CD4-positive, alpha-beta T cell treated with Interleukin-6 at 100 ng/mL for 8 hours (primary cell): ENCODE measurements at places on chromosomes 6 and 20.

GRCh38 chr6:167469101-167469500, 144.2 kb downstream of the TTLL2 start:
- DNase-seq, result no peak

- no peak for DNase-seq
Measured at GRCh38 chr6:108005961-108006360, 48.0 kb upstream of the SEC63 start.

GRCh38 chr6:127539272-127539671, 20.1 kb upstream of the MTCL3 start:
- DNase-seq, result no peak

DNA sequence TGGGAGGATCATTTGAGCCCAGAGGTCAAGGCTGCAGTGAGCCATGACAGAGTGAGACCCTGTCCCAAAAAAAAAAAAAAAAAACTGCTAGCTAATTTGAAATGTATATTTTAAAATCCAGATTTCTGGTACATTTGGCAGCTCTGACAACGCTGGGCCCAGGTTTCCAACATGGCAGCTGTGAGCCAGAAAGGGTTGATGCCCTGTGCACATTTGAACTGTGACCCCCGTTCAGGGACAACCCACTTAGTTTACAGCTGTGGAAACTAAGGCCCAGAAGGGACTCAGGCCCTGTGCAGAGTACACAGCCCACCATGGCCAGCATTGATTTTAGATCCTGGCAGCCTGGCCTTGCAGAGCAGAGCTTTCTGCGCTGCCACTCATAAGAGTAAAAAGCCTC, 56.0 kb upstream of the MYL9 start:
- DNase-seq, result no peak

- DNase-seq, result no peak
Measured at GRCh38 chr20:15739035-15739434, 834.2 kb downstream of the KIF16B start.

- DNase-seq, result no peak
Measured at GRCh38 chr6:63816401-63816981, 180.9 kb downstream of the PHF3 start.

DNA sequence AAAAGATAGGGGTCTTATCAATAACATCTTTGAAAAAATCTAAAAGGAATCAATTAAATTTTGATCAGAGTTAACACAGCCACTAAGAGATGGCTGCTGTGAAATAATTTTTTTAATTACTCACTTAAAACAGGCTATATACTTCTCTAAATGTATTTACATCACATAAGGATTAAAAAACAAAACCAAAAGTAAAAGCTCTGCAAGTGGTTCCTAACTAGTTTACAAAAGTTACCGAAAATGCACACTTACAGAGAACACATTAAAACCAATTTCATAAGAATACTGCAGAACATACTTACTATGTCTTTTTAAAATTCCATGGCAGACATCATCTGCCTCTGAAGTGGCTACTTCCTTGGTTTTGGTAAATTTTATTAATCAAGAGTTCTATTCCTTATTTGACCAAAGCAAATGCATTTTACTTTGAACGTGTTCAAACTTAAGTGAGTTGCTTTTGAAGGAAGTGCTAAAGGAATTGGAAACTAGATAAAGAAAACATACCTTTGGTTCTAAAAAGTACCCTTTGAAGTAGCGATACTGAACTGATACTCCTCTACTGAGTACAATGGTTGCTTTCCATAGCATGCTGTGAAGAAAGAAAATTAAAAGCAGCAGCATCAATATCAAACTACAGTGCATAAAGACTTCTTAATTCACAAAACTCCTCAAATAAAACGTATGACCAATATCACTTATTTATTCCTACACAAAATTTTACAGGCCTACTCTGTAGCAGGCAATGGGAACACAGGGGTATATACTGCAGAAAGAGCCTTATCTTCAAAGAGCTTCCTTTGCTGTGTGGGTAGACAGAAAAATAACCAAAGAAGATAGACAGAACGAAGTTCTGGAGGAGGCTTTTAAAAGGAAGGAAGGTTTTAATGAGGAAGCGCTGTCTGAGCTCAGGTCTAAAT, 157.1 kb upstream of the SHLD1 start:
- DNase-seq, result no peak

GRCh38 chr6:84344005-84344404, 116.6 kb upstream of the CEP162 start:
- DNase-seq, result no peak

- no peak for DNase-seq
Measured at GRCh38 chr6:26158076-26158580, 70.9 kb downstream of the HFE start.

GRCh38 chr6:56927538-56928453, 27.1 kb upstream of the BEND6 start:
- DNase-seq, result no peak

DNA sequence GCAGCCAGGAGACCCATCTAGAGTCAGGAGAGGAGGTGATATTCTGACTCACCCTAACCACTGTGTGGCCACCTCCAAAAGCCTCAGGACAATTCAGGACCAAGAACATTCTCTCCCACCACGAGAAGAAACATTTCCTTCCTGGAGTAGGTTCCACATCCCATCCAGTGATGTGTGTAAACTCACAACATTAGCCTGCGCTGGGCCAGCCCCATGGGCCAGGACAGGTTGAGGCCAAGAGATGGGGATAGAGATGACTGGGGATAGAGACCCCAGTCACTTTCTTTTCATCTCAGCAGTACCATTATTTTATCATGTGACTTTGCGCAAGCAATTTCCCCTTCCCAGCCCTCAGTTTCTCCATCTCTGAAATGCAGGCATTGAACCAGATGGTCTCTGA, 126.6 kb upstream of the PTPRT start:
- DNase-seq, result no peak

DNA sequence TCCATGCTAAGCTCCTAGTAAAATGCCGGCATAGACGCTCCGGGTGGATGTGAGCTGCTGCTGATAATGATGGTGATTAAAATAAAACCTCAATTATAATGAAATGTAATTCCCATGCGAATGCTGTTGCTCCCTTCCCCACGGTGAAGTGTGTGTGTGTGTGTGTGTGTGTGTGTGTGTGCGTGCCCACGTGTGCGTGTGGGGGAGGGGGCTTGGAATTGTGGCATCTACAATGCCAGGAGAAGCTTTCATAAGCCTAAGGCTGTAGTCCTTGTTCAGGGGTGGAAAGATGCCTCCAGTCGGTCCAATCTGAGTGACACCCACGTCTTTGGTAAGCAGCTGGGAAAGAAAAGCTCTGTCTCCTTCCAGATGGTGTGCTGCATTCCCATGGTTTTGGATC, 137.9 kb downstream of the CDH26 start:
- no peak for DNase-seq

GRCh38 chr6:35139924-35140638, 1.1 kb downstream of the TCP11 start:
- peak; percentile 44 for DNase-seq

- no peak for DNase-seq
Measured at GRCh38 chr6:135021310-135022049, 33.1 kb downstream of the HBS1L start.

GRCh38 chr6:134511984-134512683, 194.2 kb upstream of the SGK1 start:
- no peak for DNase-seq

- DNase-seq, result no peak
Measured at GRCh38 chr6:8743170-8743745, 307.9 kb upstream of the SLC35B3 start.

- DNase-seq, result no peak
Measured at GRCh38 chr20:23163562-23163961, 77.4 kb upstream of the CD93 start.
